Naive thymus-derived CD4-positive, alpha-beta T cell (primary cell): ENCODE measurements at places on chromosomes 7 and 10. TPM values are rescaled to one million over a fixed set of nuclear protein-coding genes. Genes with fewer than 3 reads are reported as not detected.

DNA sequence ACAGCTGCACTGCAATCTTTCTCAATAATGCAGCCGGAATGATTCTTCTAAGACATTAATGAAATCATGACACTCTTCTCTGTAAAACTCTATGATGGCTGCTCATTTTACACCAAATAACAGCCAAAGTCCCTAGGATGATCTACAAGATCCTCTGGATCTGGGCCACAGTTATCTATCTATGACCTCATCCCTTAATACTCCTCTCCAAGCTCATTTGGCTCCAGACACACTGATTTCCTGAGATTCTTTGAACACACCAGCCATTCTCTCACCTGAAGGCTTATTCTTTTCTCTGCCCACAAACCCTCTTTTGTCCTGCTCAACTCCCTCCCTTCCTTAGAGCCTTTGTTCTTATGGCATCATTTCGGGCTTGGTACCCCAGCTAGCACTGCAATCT is 577.4 kb upstream of the ANKRD30A start:
- H3K27ac ChIP-seq, result no peak overlapping the region
- no peaks in the 10 kb centered on the region for H3K27me3 ChIP-seq
- DNase-seq, result no peak

DNA sequence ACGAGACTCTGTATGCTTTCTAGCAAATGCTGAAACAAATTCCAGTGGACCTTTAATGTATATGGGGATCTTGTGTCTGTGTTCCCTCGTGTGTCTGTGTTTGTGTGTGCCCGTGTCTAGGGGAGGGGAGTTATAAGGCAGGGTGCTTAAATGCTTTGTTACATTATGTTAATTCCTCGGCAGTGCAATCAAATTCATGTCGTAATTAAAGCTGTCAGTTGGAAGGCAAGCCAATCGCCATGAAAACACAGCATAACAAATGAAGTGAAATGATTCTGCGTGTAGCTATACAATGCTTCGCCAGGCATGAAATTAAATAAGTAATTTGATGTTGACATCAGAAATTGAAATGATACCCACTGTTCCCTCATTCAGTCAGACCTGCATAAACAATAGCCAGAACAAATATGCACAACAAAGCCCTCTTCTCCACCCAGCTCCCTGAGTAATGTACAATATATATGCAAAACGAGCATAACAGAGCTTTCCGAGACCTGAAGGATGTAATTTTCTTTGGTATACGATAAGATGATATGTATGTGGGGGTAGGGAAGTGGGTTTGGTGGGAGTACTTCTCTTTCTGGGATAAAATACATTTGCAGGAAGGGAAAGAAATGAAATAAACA is 534.1 kb downstream of the AUTS2 start:
- H3K27ac ChIP-seq, result no peak overlapping the region
- no peaks in the 10 kb centered on the region for H3K36me3 ChIP-seq
- H3K27me3 ChIP-seq, result no peaks in the 10 kb centered on the region
- H3K4me3 ChIP-seq, result no peak overlapping the region
- no peaks in the 10 kb centered on the region for H3K4me1 ChIP-seq

GRCh38 chr7:47154791-47155190 is 427.1 kb downstream of the TNS3 start:
- no peaks in the 10 kb centered on the region for H3K36me3 ChIP-seq
- no peak for DNase-seq
- no peaks in the 10 kb centered on the region for H3K27me3 ChIP-seq

The CCDC172 gene
- total RNA-seq, result not detected in 2 replicates

DNA sequence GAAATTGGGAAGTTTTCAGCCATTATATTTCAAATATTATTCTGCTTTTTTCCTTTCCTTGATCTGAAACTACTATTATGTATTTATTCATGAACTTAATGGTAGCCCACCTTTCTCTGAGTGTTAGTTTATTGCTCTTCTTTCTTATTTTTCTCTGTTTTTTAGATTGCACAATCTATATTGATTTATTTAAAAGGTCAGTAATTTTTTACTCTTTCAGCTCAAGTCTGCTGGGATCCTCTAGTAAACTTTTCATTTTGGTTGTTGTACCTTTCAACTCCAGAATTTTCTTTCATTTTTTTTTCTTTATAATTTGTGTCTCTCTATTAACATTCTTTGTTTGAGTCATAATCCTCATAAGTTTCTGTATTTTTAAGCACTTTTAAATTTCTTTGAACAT is 529.4 kb upstream of the POT1 start:
- no peaks in the 10 kb centered on the region for H3K36me3 ChIP-seq
- no peaks in the 10 kb centered on the region for H3K27me3 ChIP-seq
- no peak for DNase-seq
- H3K4me3 ChIP-seq, result no peak overlapping the region
- H3K27ac ChIP-seq, result no peak overlapping the region
- no peaks in the 10 kb centered on the region for H3K4me1 ChIP-seq

The LRRC18 gene
- total RNA-seq, result not detected in 2 replicates

- H3K4me1 ChIP-seq, result no peaks in the 10 kb centered on the region
- no peaks in the 10 kb centered on the region for H3K27me3 ChIP-seq
- H3K4me3 ChIP-seq, result no peak overlapping the region
- no peak for DNase-seq
- no peak overlapping the region for H3K27ac ChIP-seq
- no peaks in the 10 kb centered on the region for H3K36me3 ChIP-seq
Observed at GRCh38 chr10:89663144-89663543, 18.1 kb upstream of the PANK1 start.

The MOGAT3 gene
- not detected for total RNA-seq

The LOXL4 gene
- not detected for total RNA-seq

DNA sequence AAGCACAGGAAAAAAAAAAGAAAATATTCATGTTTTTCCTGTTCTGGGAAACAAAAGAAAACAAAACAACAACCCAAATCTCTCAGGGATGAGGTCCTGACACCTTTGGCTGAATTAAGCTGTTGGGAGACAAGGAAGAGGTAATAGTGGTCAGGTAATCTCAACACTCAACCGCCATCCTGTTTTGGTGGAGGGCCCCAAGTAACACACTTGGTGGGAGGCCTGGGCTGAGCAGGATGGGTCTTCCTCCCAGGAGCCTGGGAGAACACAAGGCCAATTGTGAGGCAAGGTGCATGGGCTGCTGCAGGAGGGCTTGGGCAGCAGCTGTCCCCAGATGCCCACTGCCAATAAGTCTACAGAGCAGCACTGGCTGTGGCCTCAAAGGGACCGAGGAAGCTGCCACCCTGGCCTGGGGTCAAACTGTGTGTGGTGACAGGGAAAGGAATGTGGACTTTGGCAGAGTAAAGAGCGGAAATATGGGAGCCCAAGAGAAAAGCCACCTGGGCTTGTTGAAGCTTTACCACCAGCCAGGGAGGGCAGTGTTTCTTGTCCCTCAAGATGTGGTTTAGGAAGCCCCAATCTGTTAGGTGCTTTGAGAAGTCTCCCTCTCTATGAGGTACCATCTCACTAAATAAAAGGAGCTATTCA is 93.5 kb upstream of the SLC25A13 start:
- H3K36me3 ChIP-seq, result no peaks in the 10 kb centered on the region
- H3K4me1 ChIP-seq, result no peaks in the 10 kb centered on the region
- H3K27ac ChIP-seq, result no peak overlapping the region
- no peak for DNase-seq

DNA sequence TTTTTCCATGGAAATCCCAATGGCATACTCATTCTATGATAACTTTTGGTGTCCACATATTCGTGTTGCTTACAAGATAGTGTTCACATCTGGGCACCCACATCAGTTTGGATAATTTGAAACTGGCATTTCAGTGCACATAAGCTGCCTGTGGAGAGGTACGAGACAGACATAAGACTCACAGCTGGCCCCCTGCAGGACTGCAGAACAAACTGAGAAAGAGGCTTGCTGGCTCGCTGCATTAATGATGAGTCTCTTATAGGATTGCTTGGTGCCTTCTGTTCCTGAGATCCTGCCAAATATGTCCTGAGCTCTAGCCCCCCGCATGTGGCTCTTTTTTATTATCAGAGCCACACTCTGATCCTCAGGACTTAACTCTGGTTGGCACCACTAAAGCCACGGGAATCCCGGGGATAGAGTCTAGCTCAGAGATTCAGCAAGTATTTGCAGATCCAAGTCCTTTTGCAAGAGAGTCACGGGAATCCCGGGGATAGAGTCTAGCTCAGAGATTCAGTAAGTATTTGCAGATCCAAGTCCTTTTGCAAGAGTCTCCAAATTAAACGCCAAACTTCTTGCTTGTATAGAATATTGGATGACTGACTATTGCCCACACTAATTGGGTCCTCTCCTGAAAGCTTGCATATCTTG is 34.0 kb upstream of the JCAD start:
- no peak overlapping the region for H3K27ac ChIP-seq
- no peaks in the 10 kb centered on the region for H3K36me3 ChIP-seq
- no peaks in the 10 kb centered on the region for H3K27me3 ChIP-seq
- DNase-seq, result no peak
- H3K4me3 ChIP-seq, result no peak overlapping the region
- H3K4me1 ChIP-seq, result no peaks in the 10 kb centered on the region

DNA sequence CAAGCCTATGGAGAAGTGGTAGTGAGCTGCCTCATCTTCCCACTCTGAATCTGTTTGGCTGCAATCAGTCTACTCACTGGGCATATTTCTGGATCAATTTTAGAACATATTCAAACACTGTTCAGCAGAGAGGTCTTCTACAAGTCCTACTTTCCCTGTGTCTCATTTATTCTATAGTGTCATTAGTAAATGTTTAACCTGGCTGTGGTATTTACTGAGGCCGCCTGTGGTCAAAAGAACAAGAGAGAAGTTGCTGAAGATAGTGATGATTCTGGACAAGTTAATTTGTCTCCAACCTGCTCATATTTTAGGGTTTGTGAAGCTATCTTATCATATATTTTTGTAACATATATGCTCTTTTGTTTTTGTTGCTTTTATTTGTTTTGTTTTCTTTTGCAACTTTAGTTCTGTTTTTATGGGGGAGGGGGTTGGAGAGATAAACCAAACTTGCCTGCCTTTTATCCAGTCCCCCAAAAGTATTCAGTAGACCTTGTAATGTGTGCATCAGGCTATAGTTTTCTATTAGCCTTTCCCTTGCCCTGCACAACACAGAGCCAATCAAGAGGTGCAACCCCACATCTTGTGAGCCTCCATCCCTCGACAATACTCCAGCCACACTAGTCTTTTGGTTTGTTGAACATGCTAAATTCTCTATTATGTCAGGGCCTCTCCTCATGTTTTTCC is 362.8 kb upstream of the MBL2 start:
- no peaks in the 10 kb centered on the region for H3K36me3 ChIP-seq
- no peak overlapping the region for H3K4me3 ChIP-seq
- no peaks in the 10 kb centered on the region for H3K27me3 ChIP-seq
- H3K4me1 ChIP-seq, result no peaks in the 10 kb centered on the region
- H3K27ac ChIP-seq, result no peak overlapping the region

The GATA3 gene
- 57.7 and 60.1 TPM in 2 replicates for total RNA-seq

- H3K4me1 ChIP-seq, result no peaks in the 10 kb centered on the region
- no peak overlapping the region for H3K4me3 ChIP-seq
- H3K27ac ChIP-seq, result no peak overlapping the region
- no peak for DNase-seq
- no peaks in the 10 kb centered on the region for H3K27me3 ChIP-seq
- H3K36me3 ChIP-seq, result no peaks in the 10 kb centered on the region
Observed at GRCh38 chr7:1842321-1843221, 172.5 kb downstream of the ELFN1 start.

GRCh38 chr7:37315772-37316715 is 132.6 kb downstream of the ELMO1 start:
- DNase-seq, result no peak
- H3K27me3 ChIP-seq, result no peaks in the 10 kb centered on the region
- H3K4me3 ChIP-seq, result no peak overlapping the region

The HMX3 gene
- not detected for total RNA-seq

DNA sequence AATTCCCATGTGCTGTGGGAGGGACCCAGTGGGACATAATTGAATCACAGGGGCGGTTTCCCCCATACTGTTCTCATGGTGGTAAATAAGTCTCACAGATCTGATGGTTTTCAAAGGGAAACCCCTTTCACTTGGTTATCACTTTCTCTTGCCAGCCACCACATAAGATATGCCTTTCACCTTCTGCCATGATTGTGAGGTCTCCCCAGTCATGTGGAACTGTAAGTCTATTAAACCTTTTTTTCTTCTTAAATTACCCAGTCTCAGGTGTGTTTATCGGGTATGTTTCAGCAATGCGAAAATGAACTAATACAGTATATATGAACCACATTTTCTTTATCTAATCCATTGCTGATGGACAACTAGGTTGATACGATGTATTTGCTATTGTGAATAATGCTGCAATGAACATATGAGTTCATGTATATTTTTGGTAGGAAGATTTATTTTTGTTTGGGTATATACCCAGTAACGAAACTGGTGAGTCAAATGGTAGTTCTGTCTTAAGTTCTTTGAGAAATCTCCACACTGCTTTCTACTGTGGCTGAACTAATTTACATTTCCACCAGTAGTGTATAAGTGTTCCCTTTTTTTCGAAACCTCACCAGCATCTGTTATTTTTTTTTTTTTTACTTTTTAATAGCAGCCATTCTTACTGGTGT is 70.0 kb upstream of the HGF start:
- H3K27me3 ChIP-seq, result no peaks in the 10 kb centered on the region
- no peak overlapping the region for H3K4me3 ChIP-seq
- no peak for DNase-seq
- H3K36me3 ChIP-seq, result no peaks in the 10 kb centered on the region
- no peak overlapping the region for H3K27ac ChIP-seq

The GDF2 gene
- total RNA-seq, result not detected

- H3K27me3 ChIP-seq, result peaks cover 3% of the 10 kb centered on the region
- DNase-seq, result no peak
- no peaks in the 10 kb centered on the region for H3K36me3 ChIP-seq
- no peak overlapping the region for H3K27ac ChIP-seq
- no peak overlapping the region for H3K4me3 ChIP-seq
- no peaks in the 10 kb centered on the region for H3K4me1 ChIP-seq
Observed at GRCh38 chr7:87608431-87608830, 7.7 kb upstream of the ABCB1 start.

GRCh38 chr7:112959276-112959675 is 127.4 kb downstream of the GPR85 start:
- no peaks in the 10 kb centered on the region for H3K27me3 ChIP-seq
- no peak for DNase-seq
- no peak overlapping the region for H3K27ac ChIP-seq
- H3K36me3 ChIP-seq, result no peaks in the 10 kb centered on the region
- no peak overlapping the region for H3K4me3 ChIP-seq
- no peaks in the 10 kb centered on the region for H3K4me1 ChIP-seq

DNA sequence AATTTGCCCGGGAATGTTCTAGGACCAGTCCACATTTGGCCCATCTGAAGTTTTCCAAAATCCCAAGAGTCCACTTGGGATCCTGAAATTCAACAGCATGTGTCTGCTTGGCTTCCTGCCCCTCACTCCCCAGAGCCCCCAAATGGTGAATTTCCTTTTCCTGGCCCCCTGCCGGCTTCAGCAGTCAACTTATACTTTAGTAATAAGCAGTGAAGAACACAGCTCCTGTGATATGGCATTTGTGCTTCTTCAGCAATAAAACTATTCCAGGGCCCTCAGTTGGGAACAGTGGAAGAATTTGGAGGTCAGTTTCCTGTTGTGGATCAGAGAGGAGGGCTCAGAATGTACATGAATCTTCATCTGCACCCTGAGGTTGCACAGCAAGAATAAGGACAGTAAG is 51.1 kb downstream of the PRF1 start:
- no peak for DNase-seq
- H3K4me3 ChIP-seq, result no peak overlapping the region
- no peaks in the 10 kb centered on the region for H3K27me3 ChIP-seq
- no peaks in the 10 kb centered on the region for H3K4me1 ChIP-seq
- no peaks in the 10 kb centered on the region for H3K36me3 ChIP-seq
- no peak overlapping the region for H3K27ac ChIP-seq

GRCh38 chr10:24784923-24785322 is 61.2 kb upstream of the ARHGAP21 start:
- H3K27ac ChIP-seq, result no peak overlapping the region
- H3K4me1 ChIP-seq, result no peaks in the 10 kb centered on the region
- H3K36me3 ChIP-seq, result no peaks in the 10 kb centered on the region
- H3K27me3 ChIP-seq, result no peaks in the 10 kb centered on the region
